Stimulated activated CD4-positive, alpha-beta T cell treated with anti-CD3 and anti-CD28 coated beads, Interleukin-4, amount 100 ng/mL, for 4 hours (primary cell): ENCODE measurements at places on chromosomes 4 and X.

DNA sequence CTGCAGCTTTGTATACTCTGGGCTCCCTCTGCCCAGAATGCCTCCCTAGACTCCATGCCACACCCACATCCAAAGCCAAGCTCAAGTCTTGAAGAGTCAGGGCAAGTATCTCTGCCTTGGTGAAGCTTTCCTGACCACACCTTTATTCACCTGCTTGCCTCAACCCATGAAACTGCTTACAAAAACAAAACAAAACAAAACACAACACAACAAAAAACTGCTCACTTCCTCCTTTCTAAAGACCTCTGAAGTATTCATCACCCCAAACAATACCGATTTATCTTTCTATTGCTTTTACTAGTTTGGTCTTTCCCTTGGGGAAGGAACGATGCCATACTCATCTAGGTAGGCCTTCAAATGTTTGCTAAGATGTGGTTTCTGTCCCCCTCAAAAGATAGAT, 45.0 kb downstream of the TMEM165 start:
- no peak for DNase-seq

- no peak for DNase-seq
Measured at GRCh38 chr4:141037446-141037845, 95.8 kb downstream of the RNF150 start.

GRCh38 chrX:11427453-11428071, 134.3 kb downstream of the AMELX start:
- DNase-seq = no peak

GRCh38 chr4:141501395-141501794, 135.0 kb upstream of the IL15 start:
- DNase-seq = no peak

- DNase-seq = no peak
Measured at GRCh38 chr4:87278335-87278794, 44.3 kb downstream of the HSD17B13 start.
